ENCODE measurements at places on chromosomes 13 and 19.

GRCh38 chr19:10812196-10812595 is 23.8 kb downstream of the TMED1 start:
- DNase-seq, result no peak

GRCh38 chr13:112194167-112194530 is 127.2 kb downstream of the SOX1 start:
- no peak for DNase-seq

DNA sequence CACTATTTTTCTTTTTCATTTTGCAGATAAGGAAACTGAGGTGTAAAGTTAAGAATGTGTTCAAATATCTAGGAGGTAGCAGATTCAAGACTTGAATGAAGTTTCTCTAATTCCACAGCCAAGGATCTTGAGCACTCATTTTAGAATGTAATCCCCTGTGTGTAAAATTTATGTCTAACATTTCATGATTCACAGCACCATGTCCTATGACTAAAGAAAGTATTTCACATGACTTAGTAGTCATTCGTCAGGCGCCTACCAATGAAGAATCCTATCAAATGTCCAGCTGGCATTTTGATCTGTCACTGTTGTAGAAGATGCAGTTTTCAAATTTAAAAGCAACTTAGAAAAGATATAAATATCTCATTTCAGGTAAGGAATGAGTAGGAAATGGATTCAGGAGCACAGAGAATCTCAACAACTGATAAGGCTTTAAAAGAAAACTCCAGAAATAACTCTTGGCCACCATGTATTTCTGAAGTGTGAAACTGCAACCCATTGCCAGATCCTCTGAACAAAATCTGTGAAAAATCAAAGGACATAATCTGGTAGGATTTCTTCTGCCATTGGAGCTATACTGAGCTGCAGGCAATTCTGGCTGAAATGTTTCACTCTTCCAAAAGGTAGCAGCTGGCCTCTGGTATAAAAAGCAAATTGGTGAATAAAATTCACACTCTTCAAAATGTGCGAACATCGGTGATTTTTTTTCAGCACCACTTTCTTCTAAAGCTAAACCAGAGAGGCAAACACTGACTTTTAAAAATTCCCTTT is 92.2 kb downstream of the DCLK1 start:
- DNase-seq, result no peak

GRCh38 chr13:49062297-49062896 is 86.7 kb downstream of the FNDC3A start:
- no peak for DNase-seq

DNA sequence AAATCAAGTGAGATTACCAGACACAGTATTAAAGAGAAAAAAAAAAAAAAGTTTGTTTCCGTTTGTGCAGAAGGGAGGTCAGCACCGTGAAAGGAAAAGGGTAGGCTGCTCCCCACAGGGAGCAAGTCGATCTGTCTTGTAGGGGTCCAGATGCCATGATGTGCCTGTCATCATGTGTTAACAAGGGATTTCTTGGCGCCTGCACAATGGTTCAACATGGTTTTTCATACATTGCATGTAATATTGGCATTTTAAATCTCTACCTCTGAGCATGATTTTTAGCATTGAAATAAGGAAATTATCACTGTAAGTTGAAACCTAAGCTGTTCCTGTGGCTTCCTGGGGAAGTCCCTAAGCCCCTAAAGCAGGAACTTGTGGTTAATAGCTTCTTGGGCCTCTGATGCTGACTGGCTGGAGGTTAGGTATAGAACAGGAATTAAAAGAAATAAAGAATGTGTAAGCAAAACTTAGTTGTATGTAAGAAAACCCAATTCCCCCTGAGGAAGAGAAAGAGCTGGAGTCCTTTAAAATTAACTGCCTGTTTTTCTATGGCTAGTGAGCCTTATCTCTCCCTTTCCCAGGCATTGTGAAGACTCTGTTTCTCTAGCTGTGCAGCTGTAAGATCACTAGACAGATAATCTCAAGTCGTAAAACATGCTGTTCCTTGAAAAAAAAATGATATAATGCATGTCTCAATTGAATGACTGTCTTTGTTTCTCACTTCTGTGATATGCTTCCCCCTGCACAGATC is 7.4 kb upstream of the FCGBP start:
- DNase-seq, result peak; percentile 26

GRCh38 chr13:90498096-90498495 is 849.4 kb upstream of the MIR17HG start:
- no peak for DNase-seq

- DNase-seq, result no peak
Observed at GRCh38 chr13:51976423-51976822, 34.8 kb downstream of the ATP7B start.

DNA sequence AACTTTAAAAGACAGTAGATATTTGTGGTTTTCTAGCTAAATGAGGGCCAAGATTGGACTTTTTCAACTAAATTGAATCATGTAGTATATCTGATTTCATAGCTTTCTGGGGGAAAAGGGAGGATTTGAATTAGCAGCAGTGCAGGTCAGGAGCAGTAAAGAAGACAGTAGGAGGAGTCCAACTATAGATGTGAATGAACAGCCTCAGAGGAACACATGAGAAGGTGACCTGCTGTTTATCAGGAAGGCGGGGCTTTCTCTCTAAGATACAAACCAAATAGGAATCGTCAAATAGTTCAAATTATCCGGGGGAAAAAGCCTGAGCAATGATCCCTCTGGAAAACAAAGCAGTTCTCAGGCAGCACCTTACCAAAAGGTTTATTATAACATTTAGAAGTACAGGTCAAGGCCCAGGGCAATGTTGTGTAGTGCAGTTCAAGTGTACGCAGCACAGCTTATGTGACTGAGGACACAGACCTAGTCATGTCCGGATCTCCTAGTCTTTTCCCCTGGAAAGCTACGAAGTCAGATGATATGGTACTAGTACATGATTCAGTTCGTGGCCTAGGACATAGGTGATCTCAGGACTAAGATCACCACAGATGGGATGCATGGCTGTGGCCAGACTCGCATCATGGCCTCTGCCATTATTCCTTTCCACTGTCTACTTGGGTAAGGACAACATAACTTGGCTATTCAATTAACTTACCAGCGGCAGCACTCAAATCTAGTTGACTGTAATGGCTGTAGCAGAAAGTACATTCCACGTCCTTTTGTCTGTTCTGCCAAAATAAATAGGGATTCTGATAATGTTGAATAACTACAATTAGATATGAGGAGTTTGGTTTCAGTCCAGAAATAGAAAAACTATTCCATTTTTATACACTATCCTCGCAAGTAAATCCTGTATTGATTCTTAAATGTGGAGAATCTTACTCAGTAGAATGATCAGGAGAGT is 40.3 kb downstream of the MPHOSPH8 start:
- DNase-seq, result no peak
